ENCODE measurements at places on chromosomes 1 and 21.

DNA sequence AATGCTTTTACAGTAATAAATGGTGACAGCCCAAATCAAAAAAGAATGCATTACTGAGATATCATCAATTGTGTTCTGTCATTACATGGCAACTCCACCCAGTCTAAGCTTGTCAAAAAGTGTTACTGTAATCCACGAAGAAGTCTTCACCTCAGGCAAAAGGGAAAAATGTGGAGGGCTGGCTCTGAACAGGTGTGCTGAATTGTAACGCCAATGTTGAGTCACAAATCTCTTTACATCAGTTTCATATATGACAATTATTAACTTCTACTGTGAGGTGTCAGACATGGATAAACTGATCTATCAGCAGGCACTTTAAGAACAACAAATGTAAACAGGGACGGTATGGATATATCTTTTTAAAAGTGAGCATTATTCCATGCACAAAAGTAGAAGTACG lies 98.5 kb upstream of the DMRTA2 start:
- no peak for DNase-seq

- no peak for DNase-seq
Measured at GRCh38 chr1:106603616-106604015, 452.9 kb upstream of the PRMT6 start.

- no peak for DNase-seq
Measured at GRCh38 chr1:222588135-222588534, 1.6 kb downstream of the TAF1A start.

DNA sequence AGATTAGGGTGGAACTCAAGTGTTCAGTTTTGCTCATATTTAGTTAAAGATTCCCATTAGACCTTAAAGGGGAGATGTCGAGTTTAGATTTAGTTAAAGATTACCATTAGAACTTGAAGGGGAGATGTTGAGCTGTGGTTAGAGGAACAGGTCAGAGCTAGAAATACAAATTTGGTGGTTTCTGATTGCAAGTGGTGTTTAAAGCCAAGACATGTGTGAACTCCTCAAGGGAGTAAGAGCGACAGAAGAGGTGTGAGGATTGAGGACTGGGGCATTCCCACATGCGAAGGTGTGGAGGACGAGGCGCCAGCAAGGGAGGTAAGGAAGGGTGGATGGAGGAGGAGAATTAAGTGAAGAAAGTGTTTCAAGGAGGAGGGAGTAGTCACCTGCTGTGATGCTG lies 168.6 kb downstream of the IER5 start:
- no peak for DNase-seq

DNA sequence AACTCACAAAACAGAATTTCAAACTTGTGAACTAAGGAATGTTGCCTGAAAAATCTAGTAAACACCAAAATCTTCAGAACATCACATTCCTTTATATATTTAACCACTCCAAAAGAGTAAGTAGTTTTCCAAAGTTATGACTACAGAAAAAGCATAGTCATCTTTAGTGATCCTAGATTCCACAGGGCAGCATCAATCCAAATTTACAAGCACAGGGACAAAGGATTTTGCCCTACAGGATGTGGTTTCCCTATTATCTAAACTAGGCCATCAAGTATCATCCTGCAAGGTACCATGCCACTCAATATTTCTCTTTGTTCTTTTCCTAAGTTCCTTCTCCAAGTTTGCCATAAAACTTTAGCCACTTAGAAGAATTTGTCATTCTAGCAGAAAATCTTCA lies 33.0 kb downstream of the COP1 start:
- no peak for DNase-seq

DNA sequence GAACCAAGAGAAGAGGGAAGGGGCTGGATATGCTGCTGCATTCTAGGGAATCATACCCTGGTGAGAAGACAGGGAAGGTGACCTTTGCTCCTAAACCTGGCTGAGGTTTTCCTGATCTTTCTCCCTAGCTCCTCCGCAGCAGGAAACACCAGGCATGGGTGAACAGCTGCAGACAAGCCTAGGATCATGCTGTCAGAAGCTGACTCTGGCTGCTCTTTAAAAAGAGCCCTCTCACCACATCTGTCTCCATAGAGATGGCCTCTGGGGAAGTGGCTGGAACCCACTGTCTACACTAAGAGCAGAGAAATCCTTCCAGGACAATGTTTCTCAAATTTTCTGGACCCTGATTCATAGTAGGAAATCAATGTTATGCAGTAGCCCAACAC lies 57.6 kb downstream of the CD34 start:
- no peak for DNase-seq

DNA sequence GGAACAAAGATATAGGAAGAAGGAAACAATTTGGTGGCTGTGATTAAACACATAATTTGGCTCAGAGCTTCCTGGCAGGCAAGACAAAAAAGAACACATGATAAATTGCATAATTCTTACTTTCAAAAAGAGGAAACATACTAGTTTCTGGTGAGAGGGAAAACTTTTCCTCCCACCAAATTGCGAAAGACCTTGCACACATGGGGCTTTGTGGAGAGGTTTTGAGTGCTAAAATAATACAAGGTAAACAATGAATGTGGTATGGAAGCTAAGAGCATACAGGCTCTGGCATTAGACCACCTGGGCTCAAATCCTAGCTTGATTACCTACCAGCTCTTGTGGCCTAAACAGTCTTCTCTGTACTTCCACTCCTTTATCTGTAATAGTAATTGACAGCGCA lies 140.2 kb upstream of the HOOK1 start:
- DNase-seq = no peak

GRCh38 chr1:17340358-17340757 lies 31.6 kb upstream of the PADI6 start:
- no peak for DNase-seq

GRCh38 chr1:26848941-26849774 lies 13.8 kb upstream of the SFN start:
- DNase-seq = no peak

GRCh38 chr1:196070940-196071339 lies 537.3 kb downstream of the KCNT2 start:
- no peak for DNase-seq

DNA sequence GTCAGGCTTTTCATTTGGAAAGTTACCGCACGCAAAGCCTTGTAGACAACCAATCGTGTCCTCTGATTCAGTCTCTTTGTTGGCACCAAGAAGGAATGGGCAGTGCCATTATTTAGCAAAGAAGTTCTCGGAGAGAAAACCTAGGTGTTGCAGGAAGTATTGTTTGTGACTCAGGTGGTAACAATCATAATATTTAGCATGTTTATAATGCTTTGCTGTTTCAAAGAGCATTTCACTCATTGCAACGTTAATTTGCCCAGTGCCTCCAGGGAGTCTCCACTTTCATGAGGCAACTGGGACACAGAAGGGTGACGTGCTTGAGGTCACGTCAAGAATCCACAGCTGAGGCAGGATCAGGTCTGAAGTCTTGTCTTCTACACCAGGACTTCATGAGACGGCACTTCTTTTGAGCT lies 31.4 kb downstream of the STPG1 start:
- no peak for DNase-seq

DNA sequence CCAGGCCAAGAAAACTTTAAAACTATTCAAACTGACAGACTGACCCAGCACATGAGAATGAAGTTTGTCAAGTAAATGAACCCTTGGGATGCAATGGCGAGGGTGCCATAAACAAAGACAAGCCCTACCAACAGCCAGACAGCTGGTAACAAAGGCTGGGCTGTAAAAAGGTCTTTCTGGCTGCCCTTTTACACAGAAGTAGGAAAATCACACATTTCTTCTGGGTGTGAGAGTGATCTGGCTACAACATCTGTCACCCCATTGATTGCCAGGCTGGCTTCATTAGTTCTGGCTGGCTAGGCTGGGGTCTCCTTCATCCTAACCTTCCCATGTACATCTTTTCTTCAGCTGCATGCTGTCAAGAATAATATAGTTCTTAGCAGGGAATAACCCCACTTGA lies 83.6 kb upstream of the FOXD3 start:
- no peak for DNase-seq

GRCh38 chr1:228307218-228308023 lies 99.2 kb downstream of the TRIM11 start:
- DNase-seq = no peak

DNA sequence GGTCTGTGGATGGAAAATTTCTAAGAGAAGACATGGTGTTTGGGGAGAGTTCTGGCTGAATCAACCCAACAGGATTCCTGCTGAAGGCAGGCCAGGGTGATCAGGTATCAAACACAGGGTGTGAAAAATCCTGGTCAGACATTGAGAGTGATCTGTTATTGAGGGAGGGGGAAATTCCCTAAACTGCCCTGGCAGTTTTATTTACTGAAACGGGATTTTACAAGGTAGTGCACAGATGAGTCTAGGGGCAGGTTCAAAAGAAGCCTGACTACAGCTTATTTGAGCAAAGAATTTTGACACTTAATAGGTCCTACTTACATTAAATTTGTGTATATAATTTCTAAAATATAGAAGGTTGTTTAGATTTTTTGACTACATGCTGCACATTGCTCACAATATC lies 569.4 kb upstream of the RGS18 start:
- DNase-seq = no peak

DNA sequence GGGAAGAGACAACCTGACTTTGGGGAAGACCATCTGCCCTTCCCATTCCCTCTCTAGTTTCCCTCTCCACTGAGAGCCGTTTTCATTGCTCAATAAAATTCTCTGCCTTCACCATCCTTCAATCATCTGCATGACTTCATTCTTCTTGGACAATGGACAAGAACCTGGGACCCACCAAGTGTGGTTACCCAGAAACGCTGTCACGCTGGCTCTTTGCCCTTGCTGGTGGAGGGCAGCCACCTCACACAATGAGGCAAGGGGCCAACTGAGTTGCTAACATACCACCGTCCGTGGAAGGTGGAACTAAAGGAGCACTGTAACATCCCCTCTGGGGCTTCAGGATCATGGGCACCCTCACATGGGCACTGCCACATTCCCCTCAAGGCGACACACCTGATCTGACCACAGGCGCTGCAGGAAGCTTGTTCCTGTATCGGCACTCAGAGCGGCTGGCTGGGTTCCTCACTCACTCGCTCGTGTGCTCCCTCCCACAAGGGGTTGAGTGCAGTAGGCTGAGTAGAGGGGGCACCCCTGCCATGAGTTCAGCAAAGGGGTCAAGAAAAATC lies 652.4 kb downstream of the PLPP3 start:
- DNase-seq = no peak

DNA sequence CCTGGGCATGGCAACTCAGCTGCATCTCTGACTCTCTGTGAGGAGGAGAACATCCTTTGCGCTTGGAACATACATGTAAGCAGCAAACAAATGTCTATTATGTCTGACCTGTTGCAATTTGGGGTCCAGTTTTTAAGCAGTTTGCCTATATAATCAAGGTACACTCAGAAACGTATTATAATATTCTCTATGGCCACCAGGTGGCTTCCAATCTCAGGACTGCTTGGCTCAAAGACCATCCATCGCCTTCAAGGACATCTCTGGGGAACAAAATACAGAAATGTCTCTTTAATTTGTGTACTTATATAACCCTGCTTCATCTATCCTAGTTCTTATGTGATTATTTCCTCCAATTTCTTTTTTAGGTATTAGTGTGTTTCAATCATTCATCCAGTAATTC lies 227.2 kb downstream of the OLFM3 start:
- peak; percentile 20 for DNase-seq

DNA sequence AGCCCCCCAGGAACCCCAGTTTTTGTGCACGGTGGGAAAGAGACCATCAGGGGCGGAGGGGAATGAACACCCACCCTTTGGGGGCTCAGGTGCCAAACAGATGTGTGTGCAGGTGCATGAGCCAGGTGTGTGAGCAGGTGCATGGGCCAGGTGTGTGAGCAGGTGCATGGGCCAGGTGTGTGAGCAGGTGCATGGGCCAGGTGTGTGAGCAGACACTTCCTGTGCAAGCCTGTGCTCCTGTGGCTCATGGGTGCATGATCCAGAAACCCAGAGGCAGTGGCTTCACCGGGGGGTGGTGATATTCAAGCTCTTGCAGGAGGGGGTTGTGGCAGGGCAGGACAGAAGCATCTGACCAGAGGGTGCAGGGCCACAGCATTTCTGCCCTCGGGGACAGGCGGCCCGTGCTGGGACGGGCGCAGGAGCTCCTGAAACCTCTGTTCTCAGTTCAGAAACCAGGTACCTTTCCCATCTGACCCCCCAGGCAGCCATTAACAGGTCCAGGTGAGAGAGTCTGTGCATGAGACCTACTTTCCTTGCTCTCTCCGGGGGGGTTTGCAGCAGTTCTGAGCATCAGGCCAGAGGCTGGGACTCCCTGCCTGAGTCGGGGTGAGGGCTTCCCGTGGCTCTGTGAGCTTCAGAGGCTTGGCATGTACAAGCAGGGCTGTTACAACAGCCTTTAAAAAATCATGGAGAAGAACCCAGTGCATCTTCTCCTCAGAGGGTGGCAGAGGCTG lies 29.1 kb downstream of the COL18A1 start:
- DNase-seq = no peak

DNA sequence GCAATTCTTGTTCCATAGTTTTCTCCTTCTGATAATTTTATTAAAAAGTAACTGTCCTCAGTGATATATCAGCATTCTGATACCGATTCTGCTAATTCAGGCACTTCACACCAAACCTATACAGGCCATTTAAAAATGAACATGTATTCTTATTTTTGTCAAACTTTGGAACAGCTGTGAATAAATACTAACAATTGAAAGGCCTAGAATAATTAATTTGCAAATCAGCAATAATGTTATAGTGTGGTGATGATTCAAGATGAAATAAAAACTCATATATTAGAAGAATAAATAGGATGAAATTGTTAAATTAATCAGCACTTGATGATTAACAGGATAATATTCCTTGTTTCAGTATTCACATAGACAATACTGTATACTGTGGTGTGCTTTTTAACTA lies 9.9 kb downstream of the CDKN2C start:
- DNase-seq = peak; percentile 64

DNA sequence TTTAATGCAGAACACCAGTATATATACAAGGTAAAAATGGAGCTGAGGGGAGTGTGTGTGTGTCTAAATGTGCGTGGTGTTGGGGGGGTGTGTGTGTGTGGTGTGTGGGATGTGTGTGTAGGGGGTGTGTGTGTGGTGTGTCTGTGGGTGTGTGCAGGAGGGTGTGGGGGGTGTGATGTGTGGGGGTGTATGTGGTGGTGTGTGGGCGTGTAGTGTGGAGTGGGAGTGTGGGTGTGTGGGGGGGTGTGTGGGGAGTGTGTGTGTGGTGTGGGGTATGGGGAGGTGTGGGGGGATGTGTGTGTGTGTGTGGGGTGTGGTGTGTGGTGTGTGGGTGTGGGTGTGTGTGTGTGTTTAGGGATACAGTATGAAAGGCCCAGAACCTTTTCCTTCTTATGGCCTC lies 202.3 kb upstream of the CACYBP start:
- no peak for DNase-seq

GRCh38 chr1:20666804-20667203 lies 5.6 kb upstream of the DDOST start:
- DNase-seq = no peak

- DNase-seq = no peak
Measured at GRCh38 chr1:33169290-33170055, 12.4 kb downstream of the TRIM62 start.

- DNase-seq = no peak
Measured at GRCh38 chr1:36390411-36390810, 4.7 kb upstream of the STK40 start.

- DNase-seq = no peak
Measured at GRCh38 chr1:36217670-36218069, 6.6 kb upstream of the THRAP3 start.

GRCh38 chr1:54606990-54607325 lies 16.4 kb downstream of the FAM151A start:
- DNase-seq = no peak

GRCh38 chr1:94642617-94643321 lies 101.2 kb upstream of the F3 start:
- DNase-seq = no peak

GRCh38 chr1:149929856-149930255 lies 2.3 kb upstream of the SF3B4 start:
- no peak for DNase-seq

Data from NCI-H1105 treated with DMSO at 0.1 percent for 48 hours (cell line).